ENCODE measurements at places on chromosomes 12 and 14.
A peak's percentile ranks its signal among the peaks of the same experiment; 100 is the strongest.

- no peak for DNase-seq
Measured at GRCh38 chr12:42104784-42105183, 39.9 kb downstream of the GXYLT1 start.

DNA sequence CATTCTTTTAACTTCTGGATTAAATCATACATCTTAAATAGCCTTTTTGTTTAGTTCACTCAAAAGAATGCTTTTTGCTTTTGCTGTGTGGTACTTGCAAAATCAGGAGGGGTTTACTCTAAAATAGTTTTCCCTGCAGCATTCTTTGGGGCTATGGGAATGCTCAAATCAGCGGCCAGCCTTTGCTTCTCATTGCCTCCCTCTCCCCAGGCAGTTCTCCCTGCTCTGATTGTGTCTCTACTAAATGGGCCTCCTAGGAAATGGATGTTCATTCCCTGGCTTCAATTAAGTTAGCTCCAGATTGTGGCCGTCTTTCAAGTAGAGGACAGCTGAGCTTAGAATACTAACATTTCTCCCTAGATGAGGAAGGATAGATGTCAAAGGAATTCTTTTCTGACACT is 4.4 kb downstream of the TULP3 start:
- no peak for DNase-seq

DNA sequence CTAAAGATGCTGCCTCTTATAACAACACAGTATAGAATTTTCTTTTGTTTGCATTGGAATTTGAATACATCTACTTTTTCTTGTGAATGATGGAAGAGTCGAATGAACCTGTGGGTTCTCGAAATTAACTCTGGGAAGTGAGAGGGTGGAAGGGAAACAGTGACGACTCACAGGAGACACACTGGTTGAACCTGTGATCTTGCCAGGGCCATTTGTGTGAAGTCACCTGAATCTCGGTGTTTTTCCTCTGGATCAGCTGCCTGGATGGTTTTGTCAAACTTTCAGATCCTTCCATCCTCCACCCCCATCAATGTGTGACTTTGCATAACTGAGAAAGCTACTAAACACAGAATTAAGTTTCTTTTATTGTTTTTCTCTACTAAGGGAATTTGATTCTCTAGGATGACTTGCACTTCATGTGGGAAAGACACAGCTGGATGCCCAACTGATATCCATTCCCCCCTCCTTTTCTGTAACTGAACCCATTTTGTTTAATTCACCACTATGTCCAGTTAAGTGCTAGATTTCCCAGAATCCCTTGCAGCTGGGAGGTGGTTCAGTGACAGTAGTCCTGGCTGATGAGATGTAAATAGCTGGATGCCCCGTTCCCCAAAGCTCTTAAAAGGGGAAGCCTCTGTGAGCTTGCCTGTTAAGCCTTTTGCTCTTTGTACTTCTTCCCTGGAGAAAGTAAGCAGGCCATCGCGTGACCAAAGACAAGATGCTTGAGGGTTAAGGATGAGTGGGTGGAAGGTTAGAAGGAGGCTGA is 6.3 kb downstream of the PPFIBP1 start:
- DNase-seq, result no peak

DNA sequence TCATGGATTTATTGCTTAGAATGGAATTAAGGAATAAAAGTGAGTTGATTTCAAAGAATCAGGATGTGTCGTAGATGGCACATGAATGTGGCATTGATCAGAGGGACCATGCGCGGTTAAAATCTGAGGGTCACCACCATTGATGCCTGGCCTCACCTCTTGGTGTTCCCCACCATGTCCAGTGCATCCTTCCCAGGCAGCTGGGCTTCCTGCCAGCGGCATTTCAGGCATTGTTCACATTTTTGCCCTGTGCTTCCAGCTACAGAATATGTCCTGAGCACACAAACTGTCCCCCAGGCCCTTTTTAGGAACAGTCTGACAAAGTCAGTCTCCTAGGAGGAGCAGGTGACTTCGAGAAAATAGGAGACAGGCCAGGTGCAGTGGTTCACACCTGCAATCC is 42.0 kb upstream of the TSPAN9 start:
- DNase-seq, result no peak

GRCh38 chr12:102051431-102051965 is 10.3 kb downstream of the WASHC3 start:
- DNase-seq, result no peak

- no peak for DNase-seq
Measured at GRCh38 chr12:2243275-2243674, 190.5 kb downstream of the CACNA1C start.

GRCh38 chr14:91244501-91244901 is at the start of gene GPR68:
Gene GPR68, minus strand, starts transcription at chr14:91244704. Its CDS starts 9,654 bp downstream, at chr14:91235050.
- DNase-seq, result peak; percentile 55
